RWPE2 (cell line): ENCODE measurements at places on chromosomes 6 and 20.

DNA sequence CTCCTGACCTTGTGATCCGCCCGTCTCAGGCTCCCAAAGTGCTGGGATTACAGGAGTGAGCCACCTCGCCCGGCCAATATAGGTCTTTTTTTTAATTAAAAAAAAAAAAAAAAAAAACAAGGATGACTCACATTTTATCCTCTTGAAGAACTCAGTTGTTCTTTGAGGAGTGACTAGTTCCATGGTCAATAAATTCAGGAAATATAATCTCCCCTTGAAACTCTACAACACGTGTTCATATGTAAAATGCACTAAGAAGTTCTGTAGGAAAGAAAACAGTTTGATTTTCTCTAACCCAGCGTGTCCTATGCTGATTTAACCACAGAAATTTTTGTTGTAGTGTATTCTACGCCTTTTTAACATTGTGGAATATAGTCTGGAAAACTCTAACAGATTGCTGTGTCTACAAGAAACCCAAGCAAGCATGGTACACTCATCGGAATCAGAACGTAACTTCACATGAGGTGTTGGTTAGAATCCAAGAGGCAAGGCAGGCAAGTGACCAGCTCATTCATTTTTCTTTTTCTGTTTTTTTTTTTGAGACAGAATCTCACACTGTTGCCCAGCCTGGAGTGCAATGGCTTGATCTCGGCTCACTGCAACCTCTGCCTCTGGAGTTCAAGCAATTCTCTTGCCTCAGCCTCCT, 79.0 kb upstream of the ZNF217 start:
- H3K4me1 ChIP-seq = no peaks in the 10 kb centered on the region
- no peak overlapping the region for H3K27ac ChIP-seq
- peak; percentile 12 for DNase-seq
- H3K4me3 ChIP-seq = no peak overlapping the region
- H3K27me3 ChIP-seq = no peaks in the 10 kb centered on the region
- H3K36me3 ChIP-seq = no peaks in the 10 kb centered on the region

GRCh38 chr6:21984135-21984534, 312.7 kb downstream of the PRL start:
- no peaks in the 10 kb centered on the region for H3K27me3 ChIP-seq
- H3K27ac ChIP-seq = no peak overlapping the region
- H3K4me1 ChIP-seq = peaks cover 13% of the 10 kb centered on the region

DNA sequence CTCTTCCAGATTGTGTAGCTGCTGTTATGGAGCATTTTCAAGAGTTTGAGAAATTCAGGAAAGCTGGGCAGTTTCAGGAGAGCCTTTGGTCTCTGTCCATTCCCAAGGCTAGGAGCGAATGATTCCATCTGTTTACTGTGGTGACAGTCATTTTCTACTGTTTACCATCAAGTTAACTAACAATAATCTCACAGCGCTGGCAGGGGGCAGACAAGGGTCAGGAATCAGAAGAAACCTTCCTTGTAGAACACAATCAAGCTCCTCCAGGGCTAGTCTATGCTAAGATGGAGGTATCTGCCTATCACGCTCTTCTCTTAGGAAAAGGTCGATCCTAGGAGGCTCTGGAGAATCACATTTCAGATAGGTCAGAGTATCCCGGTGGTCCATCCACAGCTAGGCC, 293.9 kb downstream of the KIF16B start:
- DNase-seq = no peak
- H3K27me3 ChIP-seq = no peaks in the 10 kb centered on the region
- H3K27ac ChIP-seq = no peak overlapping the region
- no peaks in the 10 kb centered on the region for H3K4me1 ChIP-seq
- no peaks in the 10 kb centered on the region for H3K36me3 ChIP-seq

DNA sequence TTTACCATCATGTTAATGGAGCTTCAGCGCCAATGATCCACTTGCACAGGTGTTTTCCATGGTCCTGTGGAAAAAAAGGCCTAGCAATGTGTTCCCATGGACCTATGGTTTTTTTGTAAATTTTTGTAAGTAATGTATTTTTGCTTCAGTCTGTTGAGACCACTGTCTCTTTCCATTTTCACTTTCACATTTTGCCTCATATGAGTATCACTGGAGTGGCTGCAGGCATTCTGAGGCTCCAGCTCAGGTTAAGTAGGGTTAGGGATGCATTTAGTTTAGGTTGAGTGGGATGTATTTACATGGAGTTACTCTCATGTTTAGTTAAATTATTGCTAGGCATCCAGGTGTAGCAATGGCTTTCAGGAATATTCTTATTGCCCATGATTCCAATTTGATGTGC, 19.2 kb upstream of the LMBRD1 start:
- no peak overlapping the region for H3K4me3 ChIP-seq
- H3K36me3 ChIP-seq = no peaks in the 10 kb centered on the region
- no peaks in the 10 kb centered on the region for H3K27me3 ChIP-seq
- H3K27ac ChIP-seq = no peak overlapping the region
- H3K4me1 ChIP-seq = no peaks in the 10 kb centered on the region

GRCh38 chr6:21597801-21598673, 4.5 kb downstream of the SOX4 start:
- peaks cover 19% of the 10 kb centered on the region for H3K4me1 ChIP-seq
- peaks cover 25% of the 10 kb centered on the region for H3K36me3 ChIP-seq
- DNase-seq = no peak
- peak overlapping the region; percentile 97 for H3K4me3 ChIP-seq

DNA sequence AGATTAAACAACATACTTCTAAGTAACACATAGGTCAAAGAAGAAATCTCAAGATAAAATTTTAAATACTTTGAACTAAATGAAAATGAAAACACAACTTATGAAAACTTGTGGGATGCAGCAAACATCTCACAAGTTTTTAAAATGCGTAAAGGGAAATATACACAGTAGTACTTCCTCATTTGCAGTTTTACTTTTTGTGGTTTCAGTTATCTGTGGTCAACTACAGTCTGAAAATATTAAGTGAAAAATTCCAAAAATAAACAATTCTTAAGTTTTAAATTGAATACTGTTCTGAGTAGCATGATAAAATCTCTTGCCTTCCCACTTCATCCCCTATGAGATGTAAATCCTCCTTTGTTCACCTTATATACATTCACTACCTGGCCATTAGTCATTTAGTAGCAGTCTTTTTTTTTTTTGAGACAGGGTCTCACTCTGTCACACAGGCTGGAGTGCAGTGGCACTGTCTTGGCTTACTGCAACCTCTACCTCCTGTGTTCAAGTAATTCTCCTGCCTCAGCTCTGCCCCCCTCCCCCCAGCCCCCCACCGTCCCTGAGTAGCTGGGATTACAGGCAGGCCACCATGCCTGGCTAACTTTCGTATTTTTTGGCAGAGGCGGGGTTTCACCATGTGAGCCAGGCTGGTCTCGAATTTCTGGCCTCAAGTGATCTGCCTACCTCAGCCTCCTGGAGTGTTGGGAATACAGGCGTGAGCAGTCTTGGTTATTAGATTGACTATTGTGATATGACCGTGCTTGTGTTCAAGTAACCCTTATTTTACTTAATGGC, 154.6 kb upstream of the AHI1 start:
- H3K4me1 ChIP-seq = no peaks in the 10 kb centered on the region
- no peaks in the 10 kb centered on the region for H3K36me3 ChIP-seq
- H3K27me3 ChIP-seq = no peaks in the 10 kb centered on the region

- peak; percentile 85 for DNase-seq
- no peaks in the 10 kb centered on the region for H3K36me3 ChIP-seq
- H3K27me3 ChIP-seq = peaks cover 57% of the 10 kb centered on the region
- no peak overlapping the region for H3K4me3 ChIP-seq
- H3K27ac ChIP-seq = no peak overlapping the region
- no peaks in the 10 kb centered on the region for H3K4me1 ChIP-seq
Observed at GRCh38 chr20:63394069-63394919, 33.1 kb upstream of the CHRNA4 start.

DNA sequence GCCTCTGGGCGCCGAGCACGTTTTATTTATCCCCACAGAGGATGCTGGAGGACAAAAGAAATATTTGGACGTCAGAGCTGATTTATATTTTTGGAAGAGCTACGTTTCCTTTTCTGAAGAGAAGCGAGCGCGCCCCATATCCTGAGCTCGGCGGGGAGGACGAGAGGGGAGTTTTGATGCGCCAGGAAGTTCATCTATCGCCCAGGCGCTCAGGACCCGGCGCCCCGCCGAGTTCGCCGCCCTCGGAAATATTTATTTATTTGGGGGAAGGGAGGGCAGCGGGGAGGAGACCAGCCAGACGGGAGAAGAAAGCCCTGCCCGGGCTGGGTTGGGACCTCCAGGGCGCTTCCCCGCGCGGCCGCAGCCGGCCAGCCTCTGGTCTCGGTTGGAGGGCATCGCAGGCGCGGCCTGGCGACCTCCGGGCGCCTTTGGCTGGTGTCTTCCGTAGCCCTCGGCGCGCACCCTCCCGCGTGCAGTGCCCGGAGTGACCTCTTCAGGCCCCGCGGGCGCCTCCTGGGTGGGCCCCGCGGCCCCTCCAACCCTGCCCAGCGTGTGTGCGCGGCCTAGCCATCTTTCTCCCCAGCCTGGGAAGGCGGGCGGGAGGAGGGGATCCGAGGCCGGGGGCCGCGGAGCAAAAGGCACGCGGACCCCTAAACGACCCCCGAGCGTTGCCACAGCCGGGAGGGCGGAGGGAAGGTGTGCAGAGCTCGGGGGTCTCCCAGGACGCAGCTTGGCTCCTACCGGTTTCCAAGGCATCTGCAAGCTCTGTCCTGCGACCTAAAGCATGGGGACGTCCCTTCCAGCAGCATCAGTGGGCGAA, 5.4 kb upstream of the FOXF2 start:
- H3K4me1 ChIP-seq = no peaks in the 10 kb centered on the region
- H3K27ac ChIP-seq = no peak overlapping the region
- no peaks in the 10 kb centered on the region for H3K36me3 ChIP-seq
- no peak overlapping the region for H3K4me3 ChIP-seq
- no peak for DNase-seq

- H3K36me3 ChIP-seq = no peaks in the 10 kb centered on the region
- H3K4me3 ChIP-seq = no peak overlapping the region
- H3K4me1 ChIP-seq = no peaks in the 10 kb centered on the region
Observed at GRCh38 chr6:56445818-56446217, 196.9 kb downstream of the DST start.

DNA sequence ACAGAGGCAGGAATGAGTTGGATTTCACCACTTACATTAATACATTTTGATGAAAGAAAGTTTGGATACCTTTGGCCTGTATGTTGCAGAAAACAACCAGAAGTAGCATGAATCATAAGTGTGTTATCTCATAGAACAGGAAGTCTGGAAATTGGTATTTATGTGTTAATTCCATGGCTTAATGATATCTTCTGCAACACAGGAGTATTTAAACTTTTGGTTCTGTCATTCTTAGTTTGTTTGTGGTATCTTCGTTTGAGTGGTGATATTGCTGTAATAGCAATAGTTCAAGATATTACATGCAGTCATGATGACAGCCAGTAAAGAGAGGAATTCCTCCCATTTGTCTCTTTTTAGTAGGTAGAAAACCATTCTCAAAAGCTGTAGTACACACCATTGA, 177.3 kb downstream of the CDKAL1 start:
- H3K27me3 ChIP-seq = no peaks in the 10 kb centered on the region
- H3K27ac ChIP-seq = peak overlapping the region; percentile 55
- DNase-seq = no peak
- H3K4me1 ChIP-seq = peaks cover 24% of the 10 kb centered on the region
- no peak overlapping the region for H3K4me3 ChIP-seq

DNA sequence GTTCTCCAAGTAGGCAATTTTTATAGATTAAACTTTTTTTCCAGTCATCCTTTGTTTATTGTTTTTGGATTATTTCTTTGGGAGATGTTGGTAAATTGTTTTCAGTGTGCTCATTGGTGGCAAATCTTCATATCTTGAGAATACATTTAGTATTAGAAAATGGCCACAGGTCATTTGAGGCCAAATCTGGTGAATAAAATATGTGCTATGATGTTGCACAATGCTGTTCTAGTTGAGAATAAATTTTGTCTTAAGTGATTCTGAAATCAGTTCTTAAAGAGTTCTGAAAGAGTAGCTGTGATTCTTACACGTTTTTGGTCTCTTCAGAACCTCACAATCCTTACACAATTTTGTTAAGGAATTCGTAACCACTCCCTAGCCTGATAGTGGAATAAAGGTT, 20.1 kb downstream of the CDKAL1 start:
- no peaks in the 10 kb centered on the region for H3K27me3 ChIP-seq
- no peak overlapping the region for H3K27ac ChIP-seq
- no peak for DNase-seq
- no peaks in the 10 kb centered on the region for H3K4me1 ChIP-seq
- peaks cover 34% of the 10 kb centered on the region for H3K36me3 ChIP-seq
- H3K4me3 ChIP-seq = no peak overlapping the region

- H3K27ac ChIP-seq = no peak overlapping the region
- DNase-seq = no peak
- H3K4me1 ChIP-seq = no peaks in the 10 kb centered on the region
- no peaks in the 10 kb centered on the region for H3K36me3 ChIP-seq
- no peak overlapping the region for H3K4me3 ChIP-seq
Observed at GRCh38 chr6:8875986-8876385, 440.6 kb upstream of the SLC35B3 start.

GRCh38 chr6:41278699-41279405, 7.6 kb downstream of the TREM1 start:
- H3K4me1 ChIP-seq = no peaks in the 10 kb centered on the region
- H3K27me3 ChIP-seq = no peaks in the 10 kb centered on the region
- H3K4me3 ChIP-seq = no peak overlapping the region

DNA sequence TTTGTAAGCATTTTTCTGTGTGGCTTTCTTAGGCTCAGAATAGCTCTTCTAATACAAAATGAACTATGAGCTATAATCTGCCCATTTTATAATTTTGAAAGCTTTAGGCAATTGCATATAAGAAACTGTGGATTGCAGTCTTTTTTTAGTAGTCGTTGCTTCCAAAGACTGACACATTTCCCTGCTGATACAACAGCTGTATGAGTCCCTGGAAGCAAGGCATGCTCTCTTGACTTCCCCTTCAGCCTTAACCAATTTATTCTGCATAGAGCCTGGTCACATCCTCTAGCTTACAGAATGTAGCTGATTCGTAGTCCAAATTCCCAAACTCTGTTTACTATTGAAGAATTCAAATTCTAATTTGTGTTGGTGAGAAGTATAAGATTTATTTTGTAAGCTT, 155.3 kb upstream of the EYA4 start:
- no peaks in the 10 kb centered on the region for H3K27me3 ChIP-seq
- H3K36me3 ChIP-seq = no peaks in the 10 kb centered on the region
- no peaks in the 10 kb centered on the region for H3K4me1 ChIP-seq
- H3K27ac ChIP-seq = no peak overlapping the region

- no peaks in the 10 kb centered on the region for H3K36me3 ChIP-seq
- H3K4me3 ChIP-seq = no peak overlapping the region
- no peak for DNase-seq
Observed at GRCh38 chr20:40997116-40997515, 31.5 kb upstream of the TOP1 start.
